Heart left ventricle (tissue), 16 donors: ENCODE measurements at places on chromosomes 2 and 18. TPM values are rescaled to one million over a fixed set of nuclear protein-coding genes. Genes with fewer than 3 reads are reported as not detected.

GRCh38 chr2:151786483-151786882 is 41.7 kb downstream of the ARL5A start:
- DNase-seq = no peak

- DNase-seq = peak; percentile 62
Measured at GRCh38 chr2:128284037-128284441, 34.6 kb downstream of the HS6ST1 start.

DNA sequence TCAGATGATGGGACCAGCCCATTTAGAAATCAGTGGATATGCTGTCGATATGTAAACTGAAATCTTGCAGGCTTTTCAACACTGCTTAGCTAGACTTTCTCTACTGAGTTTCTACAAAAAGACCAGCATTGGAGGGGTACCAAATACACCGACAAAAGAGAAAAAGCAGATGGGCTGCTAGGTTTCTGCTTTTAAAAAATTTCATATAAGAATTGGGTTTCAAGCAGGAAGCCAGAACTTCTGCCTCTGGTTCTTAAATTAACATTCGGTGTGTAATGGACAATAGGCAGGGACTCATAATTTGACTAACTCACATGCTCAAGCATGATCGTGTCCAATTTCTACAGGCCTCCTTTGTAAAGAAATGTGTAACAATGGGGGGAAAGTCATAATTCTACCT is 3.1 kb downstream of the ARL4C start:
- DNase-seq = no peak

Gene CBLN2
- total RNA-seq = not detected

Gene ITGB6
- total RNA-seq = 0.56 TPM

Gene MEX3C
- 18.5 TPM for total RNA-seq

Gene GPAT2
- 4.7 TPM for total RNA-seq
